Chondrocyte (in vitro differentiated cells): ENCODE measurements at places on chromosomes 11 and 22.

- no peak for DNase-seq
These were observed 1863.7 kb upstream of the RAG2 start for GRCh38 chr11:38461751-38462150.

DNA sequence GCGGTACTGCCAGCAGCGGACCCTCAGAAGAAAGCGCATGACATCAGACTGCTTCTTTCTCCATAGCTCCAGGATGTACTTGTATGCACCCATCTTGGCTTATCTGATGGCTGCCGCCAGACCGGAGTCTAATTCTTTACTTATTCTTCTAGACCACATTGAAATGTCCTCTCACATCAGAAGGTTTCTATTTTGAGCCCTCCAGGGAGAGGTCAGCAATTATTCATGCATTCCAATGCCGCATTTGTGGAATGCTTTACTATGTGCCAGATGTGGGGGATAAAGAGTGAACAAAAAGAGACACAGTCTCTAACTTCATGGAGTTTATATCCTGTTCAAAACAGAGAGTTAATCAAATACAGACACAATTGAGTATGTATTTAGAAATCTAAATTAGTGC is 230.1 kb downstream of the MIAT start:
- DNase-seq, result no peak

DNA sequence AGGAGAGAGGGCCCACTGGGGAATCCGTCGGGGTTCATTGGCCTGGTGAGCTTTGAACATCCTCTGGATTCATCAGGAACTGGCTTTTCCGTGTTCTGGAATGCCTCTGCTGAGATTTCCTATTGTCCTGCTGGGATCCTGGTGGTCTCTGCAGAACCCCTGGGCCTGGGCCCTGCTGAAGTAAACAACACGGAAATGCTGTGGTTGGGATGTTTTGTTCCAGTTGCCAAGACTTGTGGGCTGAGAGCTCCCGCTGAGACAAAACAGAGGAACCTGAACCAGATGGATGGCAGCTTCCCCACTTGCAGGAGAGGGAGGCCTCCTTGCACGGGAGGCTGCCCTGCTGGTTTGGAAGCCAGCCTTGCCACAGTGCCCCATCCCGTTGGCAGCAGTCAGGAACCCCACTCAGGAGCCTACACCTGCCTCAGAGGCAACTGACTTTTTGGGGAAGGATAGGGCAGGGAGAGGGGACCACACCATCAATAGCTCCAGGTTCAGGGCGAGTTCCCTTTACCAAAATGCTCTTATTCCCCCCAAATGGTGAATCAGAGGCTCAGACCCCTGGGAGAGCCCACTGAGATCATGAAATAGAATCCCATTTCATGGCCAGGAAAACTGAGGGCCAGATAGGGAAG is 60.7 kb downstream of the LRRC32 start:
- DNase-seq, result no peak

DNA sequence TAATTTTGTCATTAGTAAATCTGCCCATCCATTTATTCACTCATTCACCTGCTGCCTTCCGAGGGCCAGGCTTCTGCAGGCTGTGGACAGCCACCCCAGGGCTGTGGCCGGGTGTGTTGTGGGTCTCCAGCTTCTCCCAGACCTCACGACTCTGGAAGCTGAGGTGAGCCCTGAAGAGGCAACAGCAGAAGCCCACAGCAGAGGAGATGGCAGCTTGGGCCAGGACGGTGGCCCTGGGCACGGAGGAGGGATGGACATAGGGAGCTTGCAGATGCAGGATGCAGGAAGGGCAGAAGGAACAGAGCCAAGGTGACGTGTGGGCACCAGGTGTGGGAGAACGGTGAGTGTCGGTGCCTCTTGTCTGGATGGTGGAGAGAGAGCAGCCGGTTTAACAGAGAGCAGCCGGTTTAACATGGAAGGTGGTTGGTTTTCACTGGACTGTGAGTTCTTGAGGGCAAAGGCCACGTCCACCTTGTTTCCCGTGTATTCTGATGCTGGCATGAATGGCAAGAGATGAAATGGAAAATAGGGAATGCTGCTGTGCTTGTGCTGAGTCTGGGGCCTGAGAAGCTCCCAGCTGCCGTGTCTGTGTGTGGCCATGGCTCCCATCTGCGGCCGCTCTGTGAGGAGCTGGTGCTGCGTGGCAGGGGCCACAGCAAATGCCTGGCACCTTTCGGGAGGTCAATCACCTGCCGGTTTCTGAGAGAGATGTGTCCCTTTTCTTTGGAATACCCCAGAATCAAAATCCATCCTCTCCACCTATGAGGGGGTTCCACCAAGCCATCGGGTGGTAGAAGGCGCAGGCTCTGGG is 669.9 kb downstream of the BRD1 start:
- DNase-seq, result peak; percentile 77

- DNase-seq, result no peak
These were observed at the start of gene OTOG for GRCh38 chr11:17547051-17547577. TSS of gene OTOG (plus strand) at chr11:17547259. CDS start at chr11:17547373, 114 bp downstream.

GRCh38 chr11:96157517-96157873 is 185.5 kb downstream of the MAML2 start:
- DNase-seq, result no peak

DNA sequence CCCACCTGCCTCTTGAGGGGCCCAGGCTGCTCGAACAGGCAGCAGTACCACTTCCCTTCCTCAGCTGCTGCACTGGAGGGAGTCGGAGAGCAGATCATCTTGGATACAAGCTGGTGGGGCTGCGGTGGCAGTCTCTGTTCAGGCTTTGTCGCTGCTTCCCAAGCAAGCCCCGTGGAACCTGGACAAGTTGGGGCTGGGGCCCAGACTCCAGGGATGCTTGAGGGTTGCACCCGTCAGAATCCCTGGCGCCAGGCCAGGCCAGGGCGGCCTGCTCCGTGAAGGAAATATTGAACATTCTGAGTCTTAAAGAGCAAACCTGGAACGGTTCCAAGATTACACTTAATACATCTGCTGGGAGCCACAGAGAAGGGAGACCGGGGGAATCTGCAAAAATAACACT is 310.1 kb upstream of the SORL1-AS1 start:
- DNase-seq, result no peak

DNA sequence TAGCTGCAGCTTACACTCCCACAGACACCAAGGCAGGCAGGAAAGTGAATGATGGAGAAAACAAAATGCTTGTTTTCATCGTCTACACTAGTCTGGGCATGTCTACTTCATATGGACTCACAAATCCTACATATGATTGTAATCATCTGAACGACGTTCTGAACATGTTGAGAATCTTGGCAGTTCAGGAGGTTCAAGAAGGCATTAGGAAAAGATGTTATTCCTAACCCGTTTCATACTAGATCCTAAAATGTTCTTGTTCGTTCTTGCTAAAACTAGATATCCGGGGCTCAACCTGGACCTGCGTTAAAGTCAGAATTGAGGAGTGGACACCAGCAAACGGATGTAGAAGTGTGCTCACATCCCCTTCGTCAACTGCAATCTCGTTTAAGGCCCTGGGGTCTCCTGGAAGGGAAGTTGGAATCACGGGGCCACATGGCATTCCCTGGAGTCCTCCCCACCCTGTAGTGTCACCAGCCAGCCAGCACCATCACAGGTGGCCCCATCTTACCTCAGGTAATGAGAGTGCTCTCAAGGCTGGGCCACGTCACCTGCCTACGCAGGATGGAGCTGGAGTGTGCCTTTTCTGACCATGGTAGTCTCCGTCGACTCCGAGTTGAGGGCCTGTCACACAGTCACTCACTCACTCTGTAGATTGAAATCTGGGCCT is 37.3 kb downstream of the C11orf58 start:
- DNase-seq, result no peak

DNA sequence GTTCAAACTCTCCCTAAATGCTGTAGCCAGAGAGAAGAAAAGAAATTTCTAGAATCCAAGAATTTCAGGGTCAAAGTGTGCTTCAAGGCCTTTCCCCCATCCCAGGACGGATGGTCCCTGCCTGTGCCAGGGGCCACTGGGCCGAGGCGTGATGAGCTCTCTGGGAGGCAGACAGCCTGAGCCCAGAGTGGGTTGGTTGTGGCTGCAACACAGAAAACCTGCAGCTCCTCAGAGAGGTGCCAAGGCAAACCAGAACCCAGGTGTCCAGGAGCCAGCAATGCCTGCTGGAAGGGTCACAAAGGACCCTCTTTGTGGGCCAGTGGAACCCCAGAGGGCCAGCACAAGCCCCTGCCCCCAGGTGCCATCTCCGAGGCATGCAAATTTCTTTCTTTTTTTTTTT is 2.6 kb upstream of the APOL6 start:
- DNase-seq, result no peak

- no peak for DNase-seq
These were observed 165.9 kb upstream of the NCAM1 start for GRCh38 chr11:112795142-112795815.

- no peak for DNase-seq
These were observed 205.0 kb upstream of the RAG2 start for GRCh38 chr11:36803084-36803483.

GRCh38 chr22:37320726-37321677 is 38.7 kb downstream of the CYTH4 start:
- no peak for DNase-seq

- peak; percentile 37 for DNase-seq
These were observed 46.5 kb downstream of the CERK start for GRCh38 chr22:46691571-46691970.

DNA sequence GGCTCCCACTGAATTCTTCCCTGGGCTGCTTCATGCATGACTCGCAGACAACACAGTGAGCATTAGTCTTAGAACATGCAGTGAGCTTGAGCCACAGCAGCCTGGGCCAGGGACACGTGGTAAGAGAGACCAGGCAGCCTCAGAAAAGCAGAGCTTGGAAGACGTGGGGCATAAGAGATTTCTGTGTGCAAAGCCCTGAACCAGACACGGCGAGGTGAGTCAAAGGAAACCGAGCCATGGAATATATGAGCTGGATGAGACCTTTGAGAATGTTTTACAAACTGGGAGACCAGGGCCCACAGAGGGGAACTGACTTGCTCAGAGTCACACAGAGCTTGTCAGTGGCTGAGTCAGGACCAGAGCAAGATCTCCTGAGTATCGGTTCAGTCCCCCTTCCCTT is 8.5 kb upstream of the FXYD6 start:
- DNase-seq, result no peak

DNA sequence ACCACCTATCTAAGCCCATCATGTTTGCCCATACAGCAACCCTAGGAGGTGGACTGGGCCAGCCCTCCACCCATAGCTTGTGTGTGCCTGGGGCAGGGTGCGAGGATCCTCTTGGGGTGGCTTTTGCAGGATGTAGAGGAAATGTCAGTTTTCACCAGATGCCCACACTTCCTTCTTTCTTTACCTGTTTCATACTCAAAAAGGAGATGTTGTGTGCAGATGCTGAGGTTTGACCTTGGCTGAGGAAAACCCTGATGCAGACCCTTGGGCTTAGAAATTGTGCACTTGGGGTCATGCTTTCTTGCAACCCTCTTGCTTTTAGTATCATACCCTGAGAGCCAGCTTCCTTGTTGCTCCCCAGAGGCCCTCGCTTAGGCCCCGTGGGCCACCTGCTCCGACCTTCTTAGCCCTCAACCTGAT is 2.2 kb downstream of the HTR3A start:
- no peak for DNase-seq

GRCh38 chr22:25167082-25167481 is 32.6 kb upstream of the CRYBB3 start:
- peak; percentile 34 for DNase-seq
